Brain pericyte (primary cell): ENCODE measurements at places on chromosomes 2 and 18.
A peak's percentile ranks its signal among the peaks of the same experiment; 100 is the strongest.

- no peak for DNase-seq
These were observed 236.9 kb downstream of the PTPRM start for GRCh38 chr18:7803956-7804469.

GRCh38 chr2:75066121-75066902 is 107.9 kb downstream of the POLE4 start:
- no peak for DNase-seq

GRCh38 chr2:68829749-68830148 is 41.4 kb downstream of the BMP10 start:
- DNase-seq: no peak

DNA sequence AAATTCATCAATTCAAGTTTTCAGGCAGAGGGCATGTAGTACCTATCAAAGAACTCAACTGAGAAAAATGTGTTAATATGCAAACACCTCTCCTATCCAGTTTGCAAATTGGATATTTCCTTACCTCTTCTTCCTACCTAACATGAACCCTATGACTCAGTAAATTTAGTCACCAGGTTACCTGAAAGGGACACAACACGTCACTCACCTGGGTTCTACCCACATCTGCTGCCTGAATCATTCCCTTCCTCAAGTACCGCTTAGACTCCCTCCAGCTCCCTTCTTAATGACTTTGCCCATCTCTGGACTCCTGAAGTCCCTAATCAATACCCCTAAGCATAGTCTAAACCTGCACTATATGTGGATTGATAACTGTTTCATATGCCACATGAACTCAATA is 10.4 kb downstream of the ANKRD44 start:
- DNase-seq: no peak

DNA sequence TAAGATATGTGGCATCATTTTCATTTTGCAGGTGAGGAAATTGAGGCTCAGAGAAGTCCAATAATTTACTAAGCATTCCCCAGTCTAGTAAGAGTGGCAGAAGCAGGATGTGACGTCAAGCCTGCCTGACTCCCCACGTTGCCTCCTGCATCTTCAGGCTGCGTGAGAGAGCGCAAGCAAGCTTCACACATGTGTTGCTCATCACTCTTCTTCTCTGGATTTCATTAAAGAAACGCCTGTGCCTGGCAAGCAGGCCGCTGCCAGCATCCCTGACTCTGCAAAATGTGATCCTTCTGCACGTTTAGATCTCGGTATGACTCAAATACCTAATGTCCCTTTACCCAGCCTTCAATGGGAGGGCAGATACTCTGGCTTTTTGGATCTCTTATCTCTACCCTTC is 96.8 kb downstream of the PRKCE start:
- peak; percentile 38 for DNase-seq
